Heart left ventricle (tissue), 16 donors: ENCODE measurements at places on chromosomes 7 and 10.

DNA sequence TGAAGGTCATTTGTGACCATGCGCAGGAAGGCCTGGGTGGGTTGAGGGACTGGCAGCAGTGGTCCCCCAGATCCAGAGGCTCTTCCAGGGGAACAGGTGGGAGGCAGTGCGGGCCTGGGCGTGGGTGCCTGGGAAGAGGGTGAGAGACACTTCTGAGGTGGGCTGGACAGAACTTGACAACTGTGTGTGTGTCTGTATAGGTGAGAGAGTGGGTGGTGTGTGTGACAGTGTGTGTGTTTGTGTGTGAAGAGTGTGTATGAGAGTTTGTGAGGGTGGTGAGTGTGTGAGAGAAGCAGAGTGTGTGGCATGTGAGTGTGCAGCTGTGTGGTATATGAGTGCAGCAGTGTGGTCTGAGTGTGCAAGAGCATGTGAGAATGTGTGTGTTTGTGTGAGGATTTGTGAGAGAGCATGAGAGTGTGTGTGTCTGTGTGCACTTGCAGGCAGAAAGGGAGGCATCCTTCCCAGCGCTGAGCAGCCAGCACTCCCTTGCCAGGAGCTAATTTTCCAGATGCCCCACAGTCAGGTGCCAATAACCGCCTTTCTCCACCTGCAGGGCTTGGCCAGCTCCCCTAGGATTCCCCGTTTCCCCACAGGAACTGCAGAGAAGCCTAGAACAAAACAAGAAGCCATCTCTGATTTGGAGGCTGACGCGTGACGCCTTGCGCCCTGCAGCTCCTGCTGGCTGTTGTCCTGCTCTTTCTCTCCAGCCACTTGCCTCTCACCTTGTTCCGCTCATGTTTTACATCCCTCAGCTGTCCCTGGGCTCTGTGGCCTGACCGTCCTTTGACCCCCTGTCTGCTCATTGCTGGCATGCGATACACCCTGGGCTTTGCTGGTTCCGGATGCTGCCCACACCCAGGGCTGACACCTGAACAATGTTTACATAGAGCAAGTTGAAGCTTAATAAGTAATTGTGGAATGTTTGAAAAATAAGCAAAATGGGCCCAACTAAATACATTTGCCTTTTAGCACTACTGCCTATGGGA lies 88.0 kb downstream of the TMEM178B start:
- no peaks in the 10 kb centered on the region for H3K27me3 ChIP-seq
- H3K36me3 ChIP-seq = no peaks in the 10 kb centered on the region
- DNase-seq = no peak
- no peaks in the 10 kb centered on the region for H3K4me1 ChIP-seq

DNA sequence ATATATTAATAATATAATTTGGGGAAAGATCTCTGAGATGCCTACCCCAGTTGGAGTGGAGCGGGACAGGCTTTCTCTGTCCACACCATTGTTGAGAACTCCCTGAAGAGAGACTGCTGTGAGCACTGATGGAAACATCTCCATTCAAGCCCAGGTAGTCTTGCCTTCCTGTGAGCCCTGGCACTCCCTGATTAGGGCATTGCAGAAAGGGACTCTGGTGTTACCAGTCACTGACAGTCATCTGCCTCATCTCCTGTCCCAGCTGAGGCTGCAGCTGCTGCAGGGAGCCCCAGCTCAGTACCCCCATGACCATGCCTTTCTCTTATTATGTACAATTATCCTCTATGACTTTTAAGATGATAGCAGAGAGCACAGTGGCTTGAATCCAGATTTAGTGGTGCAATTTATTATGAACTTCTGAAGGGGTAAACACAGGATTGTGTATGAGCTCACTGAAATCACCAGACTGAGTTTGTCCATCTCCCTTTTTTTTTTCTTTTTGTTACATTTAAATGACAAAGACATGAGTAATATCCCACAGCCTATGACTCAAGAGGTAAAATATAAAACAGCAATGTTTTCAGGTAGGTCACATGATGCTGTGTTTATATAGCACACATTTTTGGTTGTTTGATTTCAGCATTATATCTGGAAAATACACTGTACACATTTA lies 236.9 kb downstream of the SLC25A13 start:
- no peak overlapping the region for H3K27ac ChIP-seq
- no peak overlapping the region for H3K4me3 ChIP-seq
- no peaks in the 10 kb centered on the region for H3K36me3 ChIP-seq
- no peaks in the 10 kb centered on the region for H3K4me1 ChIP-seq
- no peaks in the 10 kb centered on the region for H3K27me3 ChIP-seq

- no peaks in the 10 kb centered on the region for H3K4me1 ChIP-seq
- no peak for DNase-seq
- H3K27me3 ChIP-seq = no peaks in the 10 kb centered on the region
- H3K27ac ChIP-seq = no peak overlapping the region
Observed at GRCh38 chr10:33621101-33621500, 286.6 kb upstream of the NRP1 start.

DNA sequence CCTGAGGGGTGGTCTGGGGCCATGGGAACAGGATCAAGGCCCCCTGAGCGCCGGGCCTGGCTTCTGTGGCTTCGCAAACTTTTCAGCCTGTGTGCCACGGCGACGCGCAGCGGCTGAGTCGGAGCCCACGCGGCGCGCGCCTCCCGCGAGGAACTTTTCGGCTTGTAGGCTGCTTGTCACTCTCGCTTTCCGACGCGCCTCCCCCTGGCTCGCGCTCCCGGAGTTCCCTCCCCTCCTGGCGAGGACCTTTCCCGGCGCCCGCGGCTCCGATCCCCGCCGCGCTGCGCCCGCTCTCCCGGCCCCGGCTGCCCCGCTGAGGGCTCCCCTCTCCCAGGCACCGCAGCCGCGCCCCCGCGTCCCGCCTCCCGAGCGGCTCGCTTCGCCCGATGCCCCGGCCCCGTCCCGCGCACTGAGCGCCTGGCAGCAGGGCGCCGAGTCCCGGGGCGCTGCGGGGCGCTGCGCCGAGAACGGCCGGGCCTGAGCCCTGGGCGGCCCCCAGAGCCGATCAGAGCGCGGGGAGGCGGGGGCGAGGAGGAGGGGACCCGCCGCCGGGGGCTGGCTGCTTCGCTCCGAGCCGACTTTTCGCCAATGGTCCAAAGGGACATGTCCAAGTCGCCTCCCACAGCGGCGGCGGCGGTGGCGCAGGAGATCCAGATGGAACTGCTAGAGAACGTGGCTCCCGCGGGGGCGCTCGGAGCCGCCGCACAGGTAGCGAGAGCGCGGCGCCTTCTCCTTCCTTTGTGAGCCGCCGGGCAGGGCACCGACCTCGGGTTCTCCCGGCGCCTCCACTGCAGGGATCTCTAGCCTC lies at the start of gene CACNB2:
Gene CACNB2 (plus strand): TSS at position 276 of the 808 bp plus-strand sequence.
- H3K4me1 ChIP-seq = peaks cover 3% of the 10 kb centered on the region
- H3K36me3 ChIP-seq = no peaks in the 10 kb centered on the region
- no peaks in the 10 kb centered on the region for H3K27me3 ChIP-seq
- DNase-seq = peak; percentile 83

- peaks cover 16% of the 10 kb centered on the region for H3K4me1 ChIP-seq
- H3K4me3 ChIP-seq = no peak overlapping the region
- H3K27ac ChIP-seq = no peak overlapping the region
Observed at GRCh38 chr10:51892965-51893658, 193.7 kb upstream of the CSTF2T start.

DNA sequence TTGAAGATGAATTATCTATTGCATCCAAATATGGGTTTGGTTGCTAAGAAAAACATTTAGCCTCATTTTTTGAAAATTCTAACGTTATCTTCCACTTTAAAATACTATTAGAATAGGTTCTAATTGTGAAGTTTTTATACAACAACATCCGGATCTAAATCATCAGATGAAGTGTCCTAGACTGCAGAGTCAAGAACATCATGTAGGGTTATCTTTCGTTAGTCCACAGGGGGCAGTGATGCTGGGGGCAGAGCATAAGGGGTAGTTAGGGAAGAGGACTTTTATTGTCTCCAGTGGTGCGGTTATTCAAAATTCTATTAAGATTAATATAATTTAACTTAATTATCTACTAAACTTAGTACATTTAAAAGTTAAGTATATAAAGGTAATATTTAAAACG lies 990.6 kb upstream of the PHF14 start:
- H3K4me3 ChIP-seq = no peak overlapping the region
- no peaks in the 10 kb centered on the region for H3K27me3 ChIP-seq
- no peaks in the 10 kb centered on the region for H3K4me1 ChIP-seq
- no peak for DNase-seq
- no peak overlapping the region for H3K27ac ChIP-seq

- H3K4me3 ChIP-seq = no peak overlapping the region
- no peaks in the 10 kb centered on the region for H3K4me1 ChIP-seq
- H3K36me3 ChIP-seq = no peaks in the 10 kb centered on the region
- no peak overlapping the region for H3K27ac ChIP-seq
- DNase-seq = no peak
Observed at GRCh38 chr10:65964205-65964604, 961.6 kb upstream of the LRRTM3 start.
